OCI-M1 (cell line): ENCODE measurements at places on chromosomes 5 and 9.
A peak's percentile ranks its signal among the peaks of the same experiment; 100 is the strongest.

DNA sequence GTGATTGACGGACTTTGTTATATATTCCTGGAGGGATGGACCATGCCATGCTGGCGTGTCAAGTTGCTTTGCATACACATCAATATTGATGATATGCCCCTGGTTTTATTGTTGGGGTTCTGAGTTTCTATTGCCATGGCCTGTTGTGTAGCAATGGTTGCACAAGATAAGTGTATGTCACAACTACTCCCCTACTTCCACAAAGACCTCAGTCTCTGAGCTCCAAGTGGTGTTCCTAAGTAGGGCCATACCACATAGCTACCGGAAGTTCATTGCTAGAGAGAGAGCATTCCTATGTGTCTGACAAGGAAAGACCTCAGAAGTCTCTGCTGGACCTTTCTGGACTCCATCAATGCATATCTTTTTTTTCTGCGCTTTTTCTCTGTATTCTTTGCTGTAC is 19.8 kb downstream of the TXNDC8 start:
- DNase-seq: no peak

DNA sequence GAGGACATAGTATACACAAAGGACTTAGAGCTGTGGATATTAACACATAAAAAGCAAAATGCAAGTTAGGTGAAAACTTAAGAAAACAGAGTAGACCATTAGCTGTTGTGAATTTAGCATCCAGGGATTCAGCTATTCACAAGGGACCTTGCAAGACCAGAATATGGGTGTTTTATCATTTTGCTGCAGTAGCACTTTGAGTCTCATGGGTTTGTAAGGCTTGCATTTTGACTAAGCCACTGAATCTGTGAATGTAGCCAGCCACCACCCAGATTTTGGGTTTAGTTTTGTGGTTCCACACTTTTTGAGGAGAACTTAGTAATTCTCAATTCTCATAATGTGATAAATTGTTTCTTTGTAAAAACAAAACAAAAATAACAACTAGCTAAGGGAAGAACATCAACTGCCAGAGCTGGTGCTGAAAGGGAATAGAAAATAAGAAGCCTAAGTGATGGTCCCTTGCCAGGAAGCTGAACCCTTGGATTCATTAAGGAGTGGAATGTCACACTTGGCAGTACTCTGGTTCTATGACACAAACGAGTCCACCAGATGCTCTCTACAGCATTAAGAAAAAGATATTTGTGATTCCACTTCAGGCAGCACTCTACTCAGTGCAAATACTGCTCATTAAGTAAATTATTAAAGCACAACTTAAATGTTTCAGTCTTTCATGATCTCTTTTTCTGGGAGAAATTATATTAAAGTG is 557.4 kb upstream of the ZNF462 start:
- no peak for DNase-seq

DNA sequence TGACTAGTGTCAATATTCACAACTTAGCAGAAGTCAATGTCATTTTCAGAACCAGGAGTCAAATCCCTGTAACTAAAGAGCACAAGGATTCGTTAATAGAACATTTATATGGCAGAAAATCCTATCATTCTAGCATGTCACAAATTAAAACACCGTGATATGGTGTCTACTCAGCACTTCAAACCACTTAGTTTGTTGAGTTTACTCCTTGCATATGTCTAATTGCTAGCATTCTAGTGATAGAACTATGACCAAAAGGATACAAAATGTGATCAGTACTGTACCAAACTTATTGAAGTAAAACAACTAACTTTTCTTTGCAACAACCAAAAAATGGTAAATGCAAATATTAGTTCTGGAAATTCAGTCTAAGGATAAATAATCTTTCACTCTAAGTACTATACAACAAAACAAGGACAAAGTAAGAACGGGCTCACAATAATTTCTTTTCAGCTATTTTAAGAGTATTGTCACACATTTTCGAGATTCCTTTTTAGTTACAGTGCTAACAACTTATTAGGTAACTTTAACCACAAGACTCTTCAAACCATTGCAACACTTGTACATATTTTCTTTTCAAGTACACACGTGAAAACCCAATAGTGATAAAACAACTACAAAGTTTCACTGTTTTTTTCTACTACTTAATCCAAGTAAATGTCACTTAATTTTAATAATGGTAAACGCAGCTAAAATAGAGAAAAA is 845.2 kb upstream of the CDH10 start:
- no peak for DNase-seq

DNA sequence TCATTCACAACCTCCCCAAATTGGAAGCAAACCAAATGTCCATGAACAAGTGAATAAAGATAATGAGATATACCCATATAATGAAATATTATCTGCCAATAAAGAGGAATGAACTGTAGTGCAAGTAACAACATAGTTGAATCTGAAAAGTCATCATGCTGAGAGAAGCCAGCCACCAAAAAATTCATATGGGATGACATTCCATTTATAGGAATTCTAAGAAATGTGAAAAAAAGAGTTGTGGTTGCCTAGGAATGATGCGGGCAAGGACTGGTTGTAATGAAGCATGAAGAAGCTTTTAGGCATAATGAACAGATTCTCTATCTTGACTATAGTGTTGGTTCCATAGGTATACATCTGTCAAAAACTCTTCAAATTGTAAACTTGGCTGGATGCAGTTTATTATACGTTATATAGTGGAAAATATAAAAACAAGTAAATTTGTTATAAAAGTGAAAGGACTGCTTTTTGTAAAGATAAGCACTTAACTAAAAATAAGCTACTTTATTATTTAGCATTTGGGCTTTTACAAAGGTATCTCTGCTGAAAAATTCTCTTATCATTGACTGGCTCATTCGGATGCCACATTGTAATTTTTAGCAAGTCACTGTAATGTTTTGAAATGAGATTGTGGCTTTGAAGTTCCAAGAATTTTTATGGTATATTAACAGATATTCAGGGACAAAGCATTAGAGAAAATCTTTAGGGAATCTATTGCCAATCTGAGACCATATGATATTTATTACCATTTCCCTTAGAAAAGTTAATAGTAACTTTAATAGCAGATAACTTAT is 21.2 kb upstream of the TTC23L start:
- peak; percentile 46 for DNase-seq

GRCh38 chr5:7846327-7846726 is 4.6 kb downstream of the CFAP90 start:
- no peak for DNase-seq

DNA sequence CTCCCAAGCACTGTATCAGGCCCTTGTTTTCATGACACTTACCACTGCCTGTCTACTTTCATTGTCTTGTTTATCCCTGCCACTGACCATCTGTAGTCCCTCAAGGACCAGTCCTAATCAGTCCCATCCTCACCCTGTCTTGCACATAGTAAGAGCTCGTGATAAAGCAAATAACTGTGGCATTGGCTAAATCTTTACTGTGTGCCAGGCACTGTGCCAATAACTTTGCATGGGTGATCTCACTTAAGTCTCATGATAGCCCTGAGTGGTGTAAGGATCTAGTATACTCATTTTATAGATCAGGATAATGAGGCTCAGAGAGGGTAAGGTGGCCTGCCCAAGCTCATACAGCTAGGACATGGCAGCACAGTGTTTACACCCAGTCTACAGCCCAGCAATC is 5.6 kb downstream of the CDX1 start:
- no peak for DNase-seq

DNA sequence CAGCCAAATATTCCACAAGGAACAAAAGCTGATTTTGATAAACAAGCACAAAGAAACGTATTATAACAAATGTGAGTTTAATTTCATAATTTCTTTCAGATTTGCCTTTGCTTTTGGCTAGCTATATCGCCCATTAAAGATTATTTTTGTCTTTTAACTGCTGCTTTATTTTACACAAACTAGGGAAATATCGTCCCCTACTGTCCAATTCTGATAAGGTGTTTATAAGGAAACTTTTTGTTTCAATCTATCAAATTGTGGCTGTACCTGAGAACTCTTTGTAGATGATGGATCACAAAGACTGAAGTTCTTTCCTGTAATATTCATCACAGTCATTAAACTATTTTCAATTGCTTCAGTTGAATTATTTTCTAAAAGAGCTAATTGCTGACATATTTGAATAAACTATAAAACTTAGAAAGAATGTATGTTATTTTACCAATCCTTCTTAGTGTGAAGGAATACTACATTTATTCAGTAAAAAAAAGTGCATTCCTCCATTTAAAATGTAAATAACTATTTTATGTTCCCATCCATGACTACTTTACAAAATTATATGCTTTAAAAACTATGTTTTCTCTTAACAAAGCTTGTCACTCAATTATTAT is 431.3 kb upstream of the ITGA1 start:
- peak; percentile 54 for DNase-seq

- no peak for DNase-seq
Observed at GRCh38 chr9:95481000-95481399, 35.8 kb downstream of the PTCH1 start.
